ENCODE measurements at places on chromosomes 2 and 18.
A peak's percentile ranks its signal among the peaks of the same experiment; 100 is the strongest.

GRCh38 chr2:120237491-120237902 lies 14.3 kb upstream of the TMEM185B start:
- DNase-seq: no peak

DNA sequence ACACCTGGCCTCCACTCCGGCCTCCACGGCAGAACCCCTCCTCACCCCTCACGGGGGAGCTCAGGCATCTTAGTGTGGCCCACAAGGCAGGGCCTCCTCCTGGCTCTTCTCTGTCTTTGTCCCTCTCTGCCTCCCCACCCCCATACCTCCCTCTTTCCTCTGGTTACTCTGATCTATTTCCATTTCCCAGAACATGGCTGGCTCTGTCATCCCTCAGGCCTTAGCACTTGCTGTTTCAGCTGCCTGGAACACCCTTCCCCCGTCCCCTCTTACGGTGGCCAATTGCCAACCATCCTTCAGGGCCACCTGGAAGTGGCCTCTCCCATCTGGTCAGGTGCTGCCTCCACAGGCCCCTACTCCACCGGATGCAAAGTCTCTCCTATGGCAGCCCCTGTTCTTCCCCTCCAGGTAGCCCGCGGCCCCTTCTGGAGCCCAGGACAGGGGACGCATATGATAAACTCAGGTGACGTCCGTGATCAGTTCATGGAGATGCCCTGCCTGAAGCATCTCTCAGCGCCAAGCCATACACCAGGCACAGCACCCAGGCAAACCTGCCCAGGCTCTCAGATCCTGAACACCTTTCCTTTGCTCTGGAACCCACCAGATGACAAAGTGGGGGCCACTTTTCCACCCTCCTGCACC lies 3.6 kb upstream of the ECEL1 start:
- no peak for DNase-seq

DNA sequence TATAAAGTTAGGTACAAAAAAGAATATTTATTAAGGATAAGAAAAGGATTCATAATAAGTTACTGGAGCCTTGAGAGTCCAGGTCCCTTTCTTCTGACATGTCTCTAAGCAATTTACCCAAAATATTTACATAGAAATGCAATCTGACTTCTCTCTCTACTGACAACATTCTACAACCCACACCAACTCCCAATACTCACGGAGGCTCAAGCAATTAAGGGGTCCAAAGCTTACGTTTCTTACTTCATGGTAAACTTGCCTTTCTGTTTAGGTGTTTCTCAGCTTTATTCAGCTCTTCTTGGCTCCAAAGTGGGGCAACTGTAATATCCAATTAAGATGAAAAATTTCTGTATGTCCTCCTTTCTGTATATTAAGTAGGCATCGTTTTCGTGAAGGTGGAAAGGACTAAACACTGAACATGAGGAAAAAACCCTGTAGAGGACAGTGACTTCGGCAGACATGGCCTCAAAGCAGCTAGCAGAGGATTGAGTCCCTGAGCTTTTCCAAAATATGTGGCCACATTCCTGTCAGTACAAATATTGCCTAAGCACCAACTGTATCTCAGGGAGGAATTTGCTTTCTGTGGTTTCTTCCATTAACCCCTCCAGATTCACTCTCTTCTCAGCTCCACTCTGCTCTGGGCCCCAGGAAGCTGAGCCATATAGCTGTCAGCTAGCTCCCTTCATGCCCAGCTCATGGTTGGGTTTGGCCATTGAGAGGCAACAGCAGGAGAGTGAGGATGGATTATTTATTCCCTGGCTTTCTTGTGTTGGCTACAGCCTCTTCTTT lies 67.9 kb upstream of the GLS start:
- DNase-seq: no peak

DNA sequence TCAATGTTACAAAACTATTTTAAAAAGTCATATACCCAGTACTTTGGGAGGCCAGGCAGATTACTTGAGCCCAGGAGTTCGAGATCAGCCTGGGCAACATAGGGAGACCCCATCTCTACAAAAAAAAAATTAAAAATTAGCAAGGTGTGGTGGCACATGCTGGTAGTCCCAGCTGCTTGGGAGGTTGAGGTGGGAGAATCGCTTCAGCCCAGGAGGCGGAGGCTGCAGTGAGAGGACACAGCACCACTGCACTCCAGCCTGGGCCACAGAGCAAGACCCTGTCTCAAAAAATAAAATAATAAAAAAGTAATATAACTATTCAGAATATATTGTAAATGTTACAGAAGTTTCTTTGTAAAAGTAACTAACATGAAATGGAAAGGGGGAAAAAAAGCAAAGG lies 1.9 kb downstream of the PASK start:
- DNase-seq: no peak

DNA sequence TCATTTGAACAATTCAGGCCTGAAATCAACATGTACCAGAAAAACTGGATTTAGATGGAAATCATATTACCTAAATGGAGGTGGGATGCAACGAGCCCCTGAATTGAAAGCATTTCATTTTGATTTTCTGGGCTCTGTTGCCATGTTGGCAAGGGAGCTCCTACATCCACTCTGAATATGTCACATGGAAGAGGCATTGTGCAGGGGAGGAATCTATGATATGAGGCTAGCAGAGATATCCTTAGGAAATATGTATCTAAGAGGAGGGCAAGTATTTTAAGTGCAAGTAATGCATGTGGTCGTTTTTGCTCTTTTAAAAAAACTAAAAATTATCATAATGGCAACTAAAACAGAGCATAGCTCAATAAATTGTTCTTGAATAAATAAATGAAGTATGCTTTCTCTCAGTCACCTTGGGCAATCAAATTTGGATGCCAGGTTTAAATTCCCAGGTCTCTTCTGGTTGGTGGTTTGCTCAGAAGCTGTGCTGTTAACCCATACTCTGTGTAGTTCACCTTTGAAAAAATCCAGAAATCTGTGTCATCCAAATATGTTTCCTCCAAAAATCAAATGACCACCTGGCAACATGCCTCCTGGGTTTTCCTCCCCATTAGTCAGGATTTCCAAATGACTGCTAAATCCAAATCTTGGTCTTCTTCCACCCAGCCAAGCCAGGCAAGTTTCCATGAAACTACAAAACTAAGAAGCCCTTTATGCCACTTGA lies 6.5 kb upstream of the LGALSL start:
- DNase-seq: no peak

GRCh38 chr2:157169889-157170288 lies 87.6 kb upstream of the GALNT5 start:
- DNase-seq: no peak

- no peak for DNase-seq
Observed at GRCh38 chr18:33183136-33183535, 257.4 kb downstream of the CCDC178 start.

GRCh38 chr2:98730707-98731040 lies 258 bp downstream of the MGAT4A start:
- DNase-seq: no peak

GRCh38 chr2:189465076-189465475 lies 23.8 kb downstream of the WDR75 start:
- no peak for DNase-seq

DNA sequence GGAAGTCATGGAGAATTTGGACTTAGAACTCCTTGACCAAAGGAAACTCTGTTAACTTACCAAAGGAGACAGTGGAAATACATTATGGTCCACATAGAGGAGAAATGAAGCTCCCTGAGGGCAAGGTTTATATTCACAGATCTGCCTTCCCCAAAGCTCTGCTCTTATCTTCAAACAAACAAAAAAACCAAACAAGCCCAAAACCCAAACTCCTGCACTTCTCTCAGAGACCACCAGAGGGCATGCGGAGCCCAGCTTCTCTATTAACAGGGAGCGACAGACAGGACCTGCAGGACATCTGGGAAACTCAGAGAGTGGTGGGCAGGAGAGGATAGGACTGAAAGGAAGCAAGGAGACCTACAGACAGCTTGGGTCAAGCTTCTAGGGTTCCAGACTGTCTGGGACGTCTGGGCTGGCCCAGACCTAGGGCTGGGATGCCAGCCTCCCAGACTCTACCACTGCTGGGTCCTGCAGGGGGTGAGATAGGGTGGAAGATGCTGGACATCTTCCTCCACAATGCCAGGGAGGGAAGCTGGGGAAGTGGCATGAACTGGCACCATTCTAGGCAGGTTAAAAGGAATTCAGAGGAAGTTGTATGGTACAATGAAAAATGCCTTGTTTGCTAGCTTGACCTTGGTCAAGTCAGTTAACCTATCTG lies 4.0 kb upstream of the WNT10A start:
- DNase-seq: peak; percentile 54

DNA sequence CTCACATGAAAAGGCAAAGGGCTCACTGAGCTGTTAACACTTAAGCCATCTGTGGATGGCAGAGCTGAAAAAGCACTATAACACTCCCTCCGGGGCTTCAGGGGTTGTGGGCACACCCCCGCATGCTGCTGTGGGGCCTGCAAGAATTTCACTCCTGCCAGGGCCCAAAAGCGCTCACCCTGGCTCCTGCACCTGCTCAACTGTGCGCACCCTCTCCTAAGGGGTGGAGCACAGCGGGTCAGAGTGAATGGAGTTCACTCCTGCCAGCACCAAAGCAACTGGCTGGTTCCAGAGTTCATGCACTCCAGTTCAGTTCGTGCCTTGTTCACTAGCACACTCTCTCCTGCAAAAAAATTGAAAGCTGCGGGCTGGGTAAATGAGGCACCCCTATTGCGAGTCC lies 814.2 kb upstream of the SLC39A10 start:
- DNase-seq: no peak

GRCh38 chr2:163800951-163801381 lies 65.2 kb upstream of the FIGN start:
- DNase-seq: no peak

- DNase-seq: no peak
Observed at GRCh38 chr18:3401669-3402620, 48.0 kb upstream of the TGIF1 start.

DNA sequence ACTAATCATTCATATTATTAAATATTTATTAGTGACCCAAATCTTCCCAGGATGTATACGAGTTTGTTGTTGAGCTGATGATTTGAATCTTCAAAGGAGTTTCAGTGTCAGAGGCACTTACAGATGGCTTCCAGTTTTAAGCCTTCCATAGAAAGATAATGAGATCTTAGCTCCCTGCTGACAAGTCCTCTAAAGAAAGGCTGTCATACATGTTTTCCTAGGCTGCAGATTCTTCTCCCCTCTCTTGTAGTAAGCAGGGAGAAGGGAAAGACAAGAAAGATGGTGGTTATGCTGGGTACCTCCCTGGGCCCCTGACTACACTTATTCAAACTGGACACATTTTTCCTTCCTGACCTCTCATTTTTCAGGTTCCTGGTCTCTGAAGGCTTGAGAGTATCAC lies 8.1 kb upstream of the GAREM1 start:
- no peak for DNase-seq

- no peak for DNase-seq
Observed at GRCh38 chr18:59576541-59577385, 120.5 kb downstream of the CCBE1 start.

DNA sequence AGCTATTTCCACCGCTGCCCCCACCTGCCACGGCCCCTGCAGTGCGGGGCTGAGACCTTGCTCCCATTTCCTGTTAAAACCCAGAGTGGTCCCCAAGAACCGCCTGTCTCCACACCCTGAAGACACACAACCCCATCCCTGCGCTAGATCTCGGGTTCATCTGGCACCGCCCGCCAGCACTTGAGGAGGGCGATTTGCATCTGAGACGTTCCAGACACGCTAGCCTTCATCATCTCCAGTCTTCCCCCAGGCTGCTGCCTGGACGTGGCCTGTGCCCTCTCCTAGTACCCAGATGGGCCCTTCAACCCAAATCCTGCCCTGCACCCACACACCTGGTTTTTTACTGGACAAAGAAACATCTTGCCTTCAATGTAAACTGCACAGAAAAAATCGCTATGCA lies 49.8 kb downstream of the SLC66A2 start:
- no peak for DNase-seq

DNA sequence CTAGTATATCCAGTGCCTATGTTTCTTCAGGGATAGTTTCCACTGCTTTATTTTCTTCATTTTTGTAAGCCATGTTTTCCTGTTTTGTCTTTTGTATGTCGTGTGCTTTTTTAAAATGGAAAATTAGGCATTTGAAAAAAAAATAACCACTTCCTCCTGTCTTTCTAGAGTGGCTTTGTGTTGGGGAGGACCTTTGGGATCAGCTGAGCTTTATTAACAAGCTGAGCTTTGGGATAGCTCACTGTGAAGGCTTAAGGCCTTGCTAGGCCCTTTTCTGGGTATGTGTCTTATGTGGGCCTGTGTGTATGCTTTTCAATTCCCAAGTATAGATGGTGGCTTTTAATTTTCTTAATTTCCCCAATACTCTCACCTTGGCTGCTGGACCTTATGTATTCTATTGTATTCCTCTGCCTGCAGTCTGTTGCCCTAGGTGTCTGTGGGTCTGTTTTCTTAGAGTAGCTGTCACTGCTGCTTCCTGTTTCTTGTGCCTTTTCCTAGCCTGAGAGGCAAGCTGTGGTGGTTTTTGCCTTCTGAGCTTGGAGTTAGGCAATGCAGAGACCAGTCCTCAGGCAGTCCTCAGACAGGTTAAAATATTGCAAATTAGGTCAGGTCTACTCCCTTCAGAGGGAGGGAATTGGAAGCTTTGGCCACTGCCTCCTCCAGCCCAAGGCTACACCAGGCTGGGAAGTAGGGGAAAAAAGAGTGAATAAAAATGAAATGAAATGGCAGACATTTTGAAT lies 134.7 kb downstream of the LDLRAD4 start:
- no peak for DNase-seq

DNA sequence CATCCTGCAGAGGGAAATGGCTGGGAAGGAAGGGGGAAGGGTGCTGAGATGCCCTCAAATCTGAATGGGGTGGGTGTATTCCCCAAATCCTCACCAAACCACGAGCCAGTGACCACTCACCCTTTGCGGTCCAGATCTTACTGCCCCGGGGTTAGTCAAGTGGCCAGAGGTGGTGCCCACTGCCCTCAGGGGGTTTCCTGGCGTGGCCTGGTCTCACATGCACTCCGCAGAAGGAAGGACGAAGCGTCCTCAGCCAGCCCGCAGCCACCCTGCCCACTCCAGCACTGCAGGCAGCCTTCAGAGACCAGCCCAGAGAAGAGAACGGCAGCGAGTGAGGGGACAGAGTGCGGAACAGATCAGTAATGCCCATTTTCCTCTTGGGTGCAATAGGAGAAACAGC lies 50.4 kb downstream of the IL1RL2 start:
- DNase-seq: no peak

GRCh38 chr2:201358684-201359083 lies 1.5 kb upstream of the FLACC1 start:
- DNase-seq: no peak
